ENCODE measurements at places on chromosomes 5 and 9.

DNA sequence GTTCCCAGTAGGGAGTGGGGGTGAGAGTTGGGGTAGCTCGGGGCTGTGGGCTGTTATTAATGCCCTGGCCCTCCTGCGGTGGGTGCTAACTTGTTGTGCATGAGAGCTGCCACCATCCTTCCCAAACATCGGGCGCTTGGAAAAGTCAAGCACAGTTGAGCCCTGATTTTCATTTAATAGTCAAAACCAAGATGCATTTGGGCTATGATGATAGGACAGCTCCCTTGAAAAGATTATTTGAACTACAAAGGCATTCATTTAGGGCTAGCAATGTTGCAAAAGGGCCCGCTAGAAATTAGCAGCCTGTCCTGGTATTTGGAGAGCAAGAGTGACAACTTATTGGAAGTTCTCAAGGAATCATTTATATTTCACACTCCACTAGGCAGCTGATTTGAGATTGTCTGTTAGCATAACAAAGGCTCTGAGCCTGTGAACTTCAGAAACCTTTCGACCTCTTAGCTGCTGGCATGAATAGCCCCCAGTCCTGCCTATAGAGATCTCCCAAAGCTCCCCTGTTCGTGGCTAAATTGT is 128.2 kb upstream of the TMEM161B start:
- no peak for DNase-seq

- DNase-seq: no peak
Observed at GRCh38 chr5:148558892-148559291, 95.4 kb downstream of the HTR4 start.

- no peak for DNase-seq
Observed at GRCh38 chr5:56305001-56305950, 72.1 kb upstream of the ANKRD55 start.

DNA sequence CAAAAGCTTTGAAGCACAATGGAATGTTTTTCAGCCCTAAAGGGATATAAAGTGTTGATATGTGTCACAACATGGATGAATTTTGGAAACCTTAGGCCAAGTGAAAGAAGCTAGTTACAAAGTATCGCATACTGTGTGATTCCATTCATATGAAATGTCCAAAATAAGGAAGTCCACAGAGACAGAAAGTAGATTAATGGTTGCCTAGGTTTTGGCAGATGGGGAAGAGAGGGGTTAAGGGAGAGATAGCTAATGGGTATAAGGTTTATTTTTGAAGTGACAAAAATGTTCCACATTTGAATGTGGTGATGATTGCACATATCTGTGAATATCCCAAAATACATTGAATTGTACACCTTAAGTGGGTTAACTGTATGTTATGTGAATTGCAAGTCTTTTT is 57.5 kb upstream of the MCCC2 start:
- no peak for DNase-seq

- no peak for DNase-seq
Observed at GRCh38 chr9:71878327-71879274, 32.4 kb downstream of the ABHD17B start.

GRCh38 chr5:100023536-100023935 is 511.6 kb upstream of the FAM174A start:
- DNase-seq: no peak

DNA sequence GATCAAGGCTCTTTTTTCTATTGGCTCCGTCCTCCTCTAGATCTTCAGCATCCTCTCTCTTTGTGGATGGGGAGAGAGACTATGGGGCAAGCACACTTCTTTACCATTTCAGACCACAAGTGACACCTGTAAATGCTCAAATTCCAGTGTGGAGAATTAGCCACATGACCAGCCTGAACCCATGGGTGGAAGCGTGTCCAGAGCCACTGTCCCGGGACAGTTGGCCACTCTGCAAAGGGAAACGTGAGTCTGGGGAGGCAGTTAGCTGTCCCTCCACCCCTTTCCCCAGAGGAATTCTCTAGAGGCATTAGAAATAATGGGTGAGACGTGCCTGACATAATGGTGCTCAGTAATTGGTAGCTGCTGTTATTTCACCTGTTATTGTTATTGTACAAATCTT is 40.9 kb downstream of the AMBP start:
- DNase-seq: no peak

- no peak for DNase-seq
Observed at GRCh38 chr9:80906728-80907127, 782.6 kb downstream of the TLE1 start.

DNA sequence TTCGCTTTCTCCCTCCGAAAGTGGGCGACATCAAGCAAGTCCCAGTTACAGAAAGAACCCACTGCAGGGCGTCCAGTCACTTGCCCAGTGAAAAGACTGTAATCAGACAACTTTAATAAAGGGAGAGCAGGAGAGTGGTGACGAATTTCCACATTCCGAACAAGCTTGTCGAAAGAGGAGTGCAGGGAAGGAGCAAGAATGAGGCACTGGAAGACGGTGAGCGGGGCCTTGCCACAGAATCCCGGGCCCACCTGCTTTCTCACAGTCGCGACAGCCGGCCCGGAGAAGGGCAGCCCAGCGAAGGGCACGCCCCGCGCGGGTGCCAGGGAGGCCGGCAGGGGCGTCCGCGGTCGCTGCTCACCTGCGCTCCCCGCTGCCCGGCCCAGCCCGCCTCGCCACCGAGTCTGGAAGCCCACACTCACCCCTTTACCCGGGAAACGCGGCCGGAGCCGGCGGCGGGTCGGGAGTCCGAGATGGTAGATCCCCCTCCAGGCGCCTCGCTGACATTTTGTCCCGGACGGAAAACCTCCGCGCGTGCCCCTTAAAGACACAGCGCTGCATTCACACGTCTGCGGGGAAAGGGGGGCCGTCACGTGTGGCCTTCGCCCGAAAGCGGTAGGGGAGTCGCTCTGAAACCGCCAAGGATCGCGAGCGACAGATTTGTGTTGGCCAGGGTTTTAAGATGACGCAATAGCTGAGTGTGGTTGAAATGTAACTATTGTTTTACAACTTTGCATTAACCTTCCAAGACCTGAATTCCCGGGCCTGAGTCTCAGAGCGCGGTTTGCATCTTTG is at the start of gene ZBED3:
TSS of gene ZBED3 (minus strand) at position 597 of the 795 bp plus-strand sequence. CDS start 9,407 bp downstream, outside the sequence.
- DNase-seq: peak; percentile 53

DNA sequence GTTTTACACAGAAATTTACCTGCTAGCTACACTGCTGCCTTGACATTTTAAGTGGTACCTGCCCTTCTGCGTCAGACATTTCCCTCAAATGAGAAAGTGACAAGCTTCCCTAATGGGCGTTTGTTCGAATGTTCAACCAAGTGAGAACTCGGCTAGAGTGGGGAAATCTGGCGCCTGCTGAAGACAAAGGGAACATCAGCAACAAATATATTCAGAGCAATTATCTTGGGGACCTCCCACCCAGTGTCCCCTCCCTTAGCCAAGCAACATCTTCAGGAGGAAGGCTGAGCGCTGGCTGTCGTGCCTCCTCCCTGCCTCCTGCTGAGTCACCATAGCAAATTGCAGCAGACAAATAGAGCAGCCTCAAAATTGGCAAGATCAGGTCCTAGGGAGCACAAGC is 57.1 kb downstream of the MFAP3 start:
- DNase-seq: no peak

- no peak for DNase-seq
Observed at GRCh38 chr9:5900622-5901021, 9.9 kb downstream of the MLANA start.

- DNase-seq: no peak
Observed at GRCh38 chr5:95717439-95717838, 13.7 kb upstream of the RHOBTB3 start.

DNA sequence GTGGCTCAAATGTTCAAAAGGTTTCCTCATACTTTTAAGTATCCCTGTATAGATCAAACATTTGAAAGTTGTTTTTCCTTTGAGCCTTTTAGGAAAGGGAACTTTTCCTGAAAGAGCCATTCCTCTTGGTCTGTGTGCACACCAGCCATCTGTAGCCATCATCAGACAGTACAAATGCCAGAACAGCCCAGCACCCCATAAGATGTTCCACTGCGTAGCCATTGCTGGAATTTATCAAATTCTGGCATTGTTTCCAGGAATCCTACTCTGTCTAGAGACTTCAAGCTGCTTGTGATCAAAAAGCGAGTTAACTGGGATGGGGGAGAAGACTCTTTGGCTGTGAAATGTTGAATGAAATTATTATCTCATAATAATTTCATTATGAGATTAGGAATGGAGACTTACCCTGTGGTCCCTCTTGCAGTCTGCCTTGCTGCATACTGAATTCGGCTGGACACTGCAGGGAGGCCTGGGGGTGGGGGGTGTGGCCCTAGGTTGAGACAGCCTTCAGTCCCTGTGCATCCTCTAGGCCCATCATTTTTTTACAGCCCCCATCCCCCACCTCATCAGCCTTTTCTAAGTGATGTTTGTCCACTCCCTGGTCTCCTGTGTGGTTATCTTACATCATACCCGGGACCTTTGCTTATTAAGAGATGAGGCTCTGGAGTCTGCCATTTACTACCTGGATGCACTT is 99.8 kb downstream of the RALGPS1 start:
- DNase-seq: no peak

GRCh38 chr9:9792144-9792857 is 820.5 kb downstream of the PTPRD start:
- DNase-seq: no peak

- peak; percentile 2 for DNase-seq
Observed at GRCh38 chr5:58462623-58463230, 2.8 kb upstream of the PLK2 start.

- no peak for DNase-seq
Observed at GRCh38 chr5:36756848-36757247, 119.7 kb upstream of the NIPBL start.

GRCh38 chr9:127905788-127906191 is 6.4 kb upstream of the ST6GALNAC6 start:
- DNase-seq: no peak

- DNase-seq: no peak
Observed at GRCh38 chr5:178424810-178425177, 165.4 kb downstream of the COL23A1 start.

GRCh38 chr9:70076678-70077077 is 33.0 kb downstream of the MAMDC2 start:
- no peak for DNase-seq

- DNase-seq: no peak
Observed at GRCh38 chr9:34457266-34458012, 931 bp downstream of the FAM219A start.

DNA sequence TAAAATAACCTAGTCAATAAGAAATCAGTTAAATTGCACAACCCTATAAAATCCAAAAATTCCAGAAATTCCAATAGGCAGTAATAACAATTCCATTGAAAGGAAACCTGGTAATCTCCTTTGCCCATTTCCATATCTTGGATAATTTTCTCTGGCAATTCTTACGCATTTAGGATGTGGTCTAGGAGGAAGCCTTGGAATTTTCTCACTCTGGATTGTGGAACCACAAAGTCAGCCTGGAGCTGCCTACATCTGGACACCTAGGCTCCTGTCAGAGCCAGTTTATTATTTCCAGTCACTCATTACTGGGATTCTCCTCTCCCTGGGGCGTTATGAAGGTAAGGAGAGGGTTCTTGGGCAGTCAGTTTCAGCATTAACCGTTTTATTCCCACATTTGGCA is 40.3 kb upstream of the GNE start:
- no peak for DNase-seq

DNA sequence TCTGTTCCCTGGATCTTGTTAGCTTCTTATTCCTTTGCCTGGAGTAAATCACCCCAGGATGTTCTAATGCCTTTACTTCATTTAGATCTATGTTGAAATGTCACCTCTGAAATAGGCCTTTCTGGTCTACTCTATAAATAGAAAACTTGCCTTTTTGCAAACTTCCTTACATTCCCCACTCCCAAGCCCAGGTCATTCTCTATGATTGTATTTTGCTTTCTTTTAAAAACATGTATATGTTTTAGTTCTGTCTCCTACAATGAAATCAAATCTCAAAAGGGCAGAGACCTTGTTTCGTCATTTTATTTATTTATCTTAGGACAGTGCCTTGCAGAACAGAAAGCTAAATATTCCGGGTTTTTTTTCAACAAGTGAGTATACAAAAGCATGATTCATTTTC is 1657.7 kb upstream of the C9orf72 start:
- no peak for DNase-seq

DNA sequence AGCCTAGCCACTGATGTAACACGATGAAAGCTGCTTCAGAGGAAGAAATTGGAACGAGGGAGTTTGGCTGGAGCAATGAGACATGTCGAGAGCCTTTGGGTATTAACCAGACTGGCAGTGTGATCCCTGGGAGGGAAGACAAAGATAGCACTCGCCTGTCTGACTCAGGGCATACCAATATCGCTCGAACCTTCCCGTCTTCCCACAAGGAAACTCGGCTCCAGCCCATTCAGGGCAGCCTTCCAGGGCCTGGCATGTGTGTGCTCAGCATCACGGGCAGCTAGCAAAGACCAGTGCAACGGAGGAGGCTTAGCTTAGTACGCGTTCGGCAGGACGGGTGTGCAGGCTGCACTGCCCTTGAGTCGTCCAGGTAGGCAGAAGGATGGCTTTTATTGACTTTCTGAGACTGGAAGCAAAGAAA is 356.9 kb upstream of the WWC1 start:
- peak; percentile 6 for DNase-seq

DNA sequence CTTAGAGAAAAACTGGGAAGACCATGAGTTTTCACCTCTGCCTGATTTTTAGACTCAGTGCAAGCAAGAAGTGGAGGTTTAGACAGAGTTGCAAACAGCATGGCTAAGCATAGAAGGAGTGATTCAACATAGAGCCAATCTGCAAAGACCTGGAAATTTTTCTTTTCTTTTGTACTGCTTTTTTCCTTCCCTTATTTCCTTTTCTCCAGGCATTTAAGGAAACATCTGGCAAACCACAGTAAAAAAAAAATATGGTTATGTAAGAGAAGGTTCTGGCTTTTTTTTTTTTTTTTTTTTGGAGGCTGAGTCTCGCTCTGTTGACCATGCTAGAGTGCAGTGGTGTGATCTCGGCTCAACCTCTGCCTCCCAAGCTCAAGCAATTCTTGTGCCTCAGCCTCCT is 16.6 kb upstream of the DCAF12 start:
- no peak for DNase-seq

DNA sequence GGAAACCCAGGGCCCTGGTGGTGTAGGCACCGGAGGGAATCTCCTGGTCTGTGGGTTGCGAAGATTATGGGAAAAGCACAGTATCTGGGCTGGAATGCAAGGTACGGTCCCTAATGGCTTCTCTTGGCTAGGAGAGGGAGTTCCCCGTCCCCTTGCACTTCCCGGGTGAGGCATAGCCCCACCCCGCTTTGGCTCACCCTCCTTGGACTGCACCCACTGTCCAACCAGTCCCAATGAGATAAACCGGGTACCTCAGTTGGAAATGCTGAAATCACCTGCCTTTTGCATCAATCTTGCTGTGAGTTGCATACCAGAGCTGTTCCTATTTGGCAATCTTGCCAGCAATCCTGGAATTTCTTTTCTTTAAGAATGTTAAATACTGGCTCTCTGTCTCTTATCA is 1429.1 kb downstream of the MAT2B start:
- no peak for DNase-seq

GRCh38 chr9:89564346-89564878 is 40.4 kb upstream of the GADD45G start:
- no peak for DNase-seq

- no peak for DNase-seq
Observed at GRCh38 chr5:172953776-172954675, 5.2 kb upstream of the RPL26L1 start.

All from NCI-H1930 (cell line).